Hair follicular keratinocyte (primary cell): ENCODE measurements at places on chromosomes 1 and 21. TPM values are rescaled to one million over a fixed set of nuclear protein-coding genes. Genes with fewer than 3 reads are reported as not detected.

The FCRL1 gene
- not detected in 2 replicates for total RNA-seq

The TGFB2 gene
- 5.5 and 7.9 TPM in 2 replicates for total RNA-seq

The SPOCD1 gene
- 4.7 and 6.2 TPM in 2 replicates for total RNA-seq

The SORT1 gene
- 0.80 and 2.7 TPM in 2 replicates for total RNA-seq

The LRP8 gene
- total RNA-seq: 29.8 and 36.3 TPM in 2 replicates

The SPRR5 gene
- total RNA-seq: 0.31 TPM in 1 of 2 replicates, not detected in the other

The PROK1 gene
- not detected in 2 replicates for total RNA-seq

The RPTN gene
- total RNA-seq: not detected in 2 replicates

The ETS2 gene
- 31.9 and 36.7 TPM in 2 replicates for total RNA-seq

The KIF21B gene
- total RNA-seq: 1.2 and 2.9 TPM in 2 replicates

The LRRC7 gene
- total RNA-seq: not detected in 2 replicates

The NEXN gene
- 0.94 and 1.3 TPM in 2 replicates for total RNA-seq

The SH2D1B gene
- total RNA-seq: not detected in 2 replicates

The RXFP4 gene
- total RNA-seq: 0.23 TPM in 1 of 2 replicates, not detected in the other

The SUMO3 gene
- 82.6 and 98.3 TPM in 2 replicates for total RNA-seq

The ANKRD35 gene
- total RNA-seq: 0.15 TPM in 1 of 2 replicates, not detected in the other

The ELAPOR1 gene
- total RNA-seq: 0.16 TPM in 1 of 2 replicates, not detected in the other

The NECTIN4 gene
- 0.23 and 2.9 TPM in 2 replicates for total RNA-seq

The RHEX gene
- not detected in 2 replicates for total RNA-seq

The CYP4A22 gene
- not detected in 2 replicates for total RNA-seq

The GBP4 gene
- under 0.01 and 0.04 TPM in 2 replicates for total RNA-seq

The CNR2 gene
- not detected in 2 replicates for total RNA-seq

The AMIGO1 gene
- total RNA-seq: 0.15 and 0.55 TPM in 2 replicates

The NDUFV3 gene
- total RNA-seq: 41.7 and 47.2 TPM in 2 replicates
